ENCODE measurements at places on chromosomes 6 and 20.
A peak's percentile ranks its signal among the peaks of the same experiment; 100 is the strongest.

DNA sequence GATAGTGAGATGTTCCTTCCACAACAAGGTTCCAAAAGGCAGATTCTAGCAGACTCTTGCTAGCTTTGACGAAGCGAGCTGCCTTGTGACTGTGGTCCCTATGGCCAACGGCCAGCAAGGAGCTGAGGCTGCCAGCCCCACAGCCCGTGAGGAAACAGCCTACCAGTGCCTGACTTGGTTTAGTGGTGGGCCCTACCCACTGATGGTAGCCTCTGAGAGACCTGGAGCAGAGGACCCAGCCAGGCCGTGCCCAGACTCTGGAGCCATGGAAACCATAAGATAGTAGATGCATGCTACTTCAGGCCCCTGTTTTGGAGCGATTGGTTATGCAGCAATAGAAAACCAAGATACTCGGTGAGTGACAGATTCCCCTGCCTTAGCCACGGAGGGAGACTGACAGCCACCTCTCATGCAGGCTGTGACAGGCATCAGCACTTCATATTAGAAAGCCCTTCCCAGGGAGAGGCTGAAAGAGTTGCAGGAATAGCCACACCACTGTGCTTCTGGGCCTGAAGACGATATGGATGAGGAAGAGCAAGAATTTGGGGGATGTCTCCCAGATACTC, 19.2 kb downstream of the PSMG4 start:
- no peak for DNase-seq

DNA sequence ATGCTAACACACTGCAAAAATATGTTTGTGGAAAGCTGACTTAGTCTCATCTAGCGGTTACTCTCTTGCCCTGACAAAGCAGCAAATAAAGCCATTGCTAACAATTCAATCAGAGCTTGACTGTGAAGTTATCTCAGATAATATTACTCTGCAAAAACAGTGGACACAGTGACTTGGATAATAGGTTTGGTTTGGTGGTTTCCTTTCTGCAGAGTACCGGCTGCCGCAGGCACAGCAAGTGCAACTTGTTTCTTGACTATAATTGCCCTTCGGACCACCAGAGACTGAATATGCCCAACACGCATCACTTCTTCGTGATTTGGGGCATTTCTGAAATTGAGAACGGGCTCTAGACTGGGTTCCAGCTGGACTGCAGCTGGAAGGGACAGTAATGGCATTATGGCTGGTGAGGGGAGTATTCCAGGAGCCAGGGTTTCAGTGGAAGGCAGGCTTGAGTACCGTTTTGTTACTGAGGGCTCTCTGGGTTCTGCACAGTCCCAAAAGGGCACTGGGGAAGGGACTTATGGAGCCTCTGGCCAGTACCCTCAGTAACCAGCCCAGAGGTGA, 40.0 kb downstream of the DSTN start:
- no peak for DNase-seq

DNA sequence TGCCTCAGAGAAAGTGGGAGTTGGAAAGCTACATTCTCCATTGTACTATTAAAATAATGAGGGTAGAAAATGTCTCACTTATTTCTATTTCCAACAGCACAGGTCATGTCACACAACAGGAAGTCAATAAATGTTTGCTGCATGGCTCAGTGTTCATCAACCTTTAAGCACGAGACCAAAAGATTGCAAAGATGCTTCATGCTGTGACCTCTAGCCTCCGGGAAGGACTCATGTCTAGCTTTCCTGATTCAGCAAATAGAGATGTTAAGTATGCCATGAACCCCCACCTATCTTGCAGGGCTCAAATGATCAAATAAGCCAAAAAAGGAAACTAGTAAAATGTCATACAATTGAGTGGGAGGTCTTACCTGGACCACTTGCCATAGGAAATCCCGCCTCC, 57.4 kb downstream of the NCOA6 start:
- no peak for DNase-seq

GRCh38 chr6:80145509-80145908, 39.0 kb downstream of the BCKDHB start:
- no peak for DNase-seq

- no peak for DNase-seq
Measured at GRCh38 chr6:1865585-1865984, 255.9 kb downstream of the FOXC1 start.

DNA sequence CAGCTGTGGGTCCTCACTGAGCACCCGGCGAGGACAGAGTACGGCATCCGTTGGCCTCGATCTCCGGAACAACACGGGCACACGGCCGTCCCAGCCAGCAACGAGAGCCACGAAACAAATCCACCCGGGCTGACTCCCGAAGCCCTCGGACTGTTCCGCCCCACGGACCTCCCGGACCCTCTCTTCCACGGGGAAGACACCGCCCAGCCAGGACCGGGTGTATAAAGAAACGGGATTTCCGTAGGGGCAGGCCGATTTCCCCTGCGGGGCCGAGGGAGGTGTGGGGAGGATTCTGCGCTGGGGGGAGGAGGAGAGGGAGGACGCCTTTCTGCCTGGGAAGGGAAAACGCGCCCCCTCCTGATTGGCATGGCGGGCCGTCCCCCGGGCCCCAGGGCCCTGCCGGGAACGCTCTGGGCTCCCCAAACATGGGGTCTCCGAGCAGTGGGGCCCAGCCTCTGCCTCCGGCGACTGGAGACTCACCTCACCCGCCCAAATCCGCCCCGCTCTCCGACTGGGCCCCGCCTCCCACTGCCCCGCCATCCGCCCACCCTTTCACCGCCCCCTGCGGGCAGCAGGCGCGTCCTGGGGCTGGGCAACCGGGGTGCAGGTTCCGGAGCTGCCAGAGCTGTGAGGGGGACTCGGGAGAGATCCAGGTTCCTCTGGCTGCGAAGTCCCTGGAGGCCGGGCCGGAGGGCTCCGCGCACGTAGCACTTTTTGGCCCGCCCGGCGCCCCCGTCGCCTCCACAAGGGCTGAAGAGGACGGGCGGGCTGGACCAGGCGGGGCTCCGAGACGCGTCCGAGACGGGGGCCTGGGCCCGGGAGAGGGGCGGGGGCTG, 679 bp upstream of the PPDPF start:
- DNase-seq = peak; percentile 64

- DNase-seq = no peak
Measured at GRCh38 chr20:32775336-32775991, 13.3 kb downstream of the DNMT3B start.

- DNase-seq = no peak
Measured at GRCh38 chr6:137222381-137222780, 3.2 kb upstream of the IFNGR1 start.

DNA sequence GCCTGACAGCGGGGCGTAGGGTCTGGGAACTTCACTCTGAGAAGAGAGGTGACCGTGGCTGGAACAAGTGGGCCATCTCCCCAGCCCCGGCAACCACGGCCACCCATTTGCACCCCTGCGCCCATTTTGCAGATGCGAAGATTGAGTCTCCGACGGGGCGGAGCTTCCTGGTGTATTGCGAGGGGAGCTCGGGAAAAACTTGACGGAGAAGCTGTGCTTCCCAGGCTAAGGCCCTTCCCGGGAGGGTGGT, 653 bp downstream of the ZNF335 start:
- DNase-seq = no peak

GRCh38 chr20:56957737-56958553, 308.5 kb downstream of the BMP7 start:
- no peak for DNase-seq

GRCh38 chr20:58128635-58129625, 99.5 kb downstream of the ANKRD60 start:
- DNase-seq = no peak

GRCh38 chr6:6312901-6313441, 7.5 kb downstream of the F13A1 start:
- DNase-seq = no peak

GRCh38 chr6:5497896-5498578, 236.7 kb downstream of the FARS2 start:
- peak; percentile 6 for DNase-seq

DNA sequence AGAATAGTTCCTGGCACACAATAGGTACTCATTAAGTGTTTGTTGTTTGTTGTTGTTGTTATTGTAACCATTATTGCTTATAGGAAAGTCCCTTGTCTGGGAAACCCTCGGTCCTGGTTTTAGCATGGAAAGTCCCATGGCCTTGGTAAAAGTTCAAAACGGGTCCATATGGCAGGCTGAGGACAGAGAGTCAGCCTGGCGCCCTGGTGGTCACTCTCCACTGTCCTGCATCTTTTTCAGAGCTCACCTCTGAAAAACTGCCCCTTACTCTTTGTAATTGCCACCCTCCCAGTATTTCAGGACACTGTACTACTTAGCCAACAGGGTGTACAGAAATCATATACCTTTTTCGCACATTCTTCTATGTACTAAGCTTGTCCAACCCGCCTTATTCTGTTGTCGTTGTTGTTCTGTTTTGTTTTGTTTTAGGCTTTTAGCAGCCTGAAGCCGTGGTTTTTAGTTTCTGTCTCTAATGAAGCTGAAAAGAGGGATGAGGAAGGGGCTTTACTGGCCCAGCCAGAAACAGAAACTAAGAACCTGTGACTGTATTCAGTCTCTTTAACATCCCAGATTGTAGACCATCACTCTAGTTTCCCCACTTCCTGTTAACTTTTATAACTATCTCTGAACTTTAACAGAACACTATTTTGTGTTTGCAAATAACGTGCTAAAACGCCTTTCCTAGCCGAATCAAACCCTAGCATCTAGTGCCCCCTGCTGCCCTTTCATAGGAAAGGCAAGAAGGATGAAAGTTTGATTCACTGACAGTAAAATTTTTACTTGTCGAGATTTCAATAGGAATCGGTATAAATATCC, 7.6 kb upstream of the TMEM14A start:
- DNase-seq = peak; percentile 77

GRCh38 chr6:16504609-16505008, 256.7 kb downstream of the ATXN1 start:
- no peak for DNase-seq
